Renal cortical epithelial cell (primary cell): ENCODE measurements at places on chromosomes 16 and 17.
A peak's percentile ranks its signal among the peaks of the same experiment; 100 is the strongest.

- DNase-seq = no peak
These were observed 33.9 kb downstream of the ANKRD11 start for GRCh38 chr16:89456419-89456959.

DNA sequence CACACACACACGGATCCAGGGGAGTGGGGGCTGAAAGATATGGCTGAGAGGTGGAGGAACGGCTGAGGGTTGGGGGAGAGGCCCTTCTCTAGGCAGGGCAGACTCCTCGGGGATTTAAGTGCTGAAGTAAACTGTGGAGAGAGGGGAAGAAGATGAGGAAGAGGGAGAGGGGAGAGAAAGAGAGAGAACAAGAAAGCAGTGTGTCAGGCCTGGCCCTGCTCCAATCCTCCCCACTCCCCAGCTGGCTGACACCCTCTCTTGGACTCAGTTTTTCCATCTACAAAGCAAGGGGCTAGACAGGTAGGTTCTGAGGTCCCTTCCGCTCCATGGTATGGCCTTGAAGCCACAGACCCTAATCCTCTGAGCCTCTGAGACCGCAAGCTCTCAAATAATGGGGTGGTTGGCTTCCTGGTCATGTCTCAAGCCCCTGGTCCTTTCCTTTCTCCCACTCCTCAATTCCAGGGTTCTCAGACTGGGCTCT lies 2.0 kb downstream of the VAMP2 start:
- no peak for DNase-seq

GRCh38 chr17:78329263-78330059 lies 30.4 kb downstream of the SOCS3 start:
- DNase-seq = peak; percentile 59

GRCh38 chr16:56462064-56462796 lies 10.9 kb downstream of the OGFOD1 start:
- no peak for DNase-seq

DNA sequence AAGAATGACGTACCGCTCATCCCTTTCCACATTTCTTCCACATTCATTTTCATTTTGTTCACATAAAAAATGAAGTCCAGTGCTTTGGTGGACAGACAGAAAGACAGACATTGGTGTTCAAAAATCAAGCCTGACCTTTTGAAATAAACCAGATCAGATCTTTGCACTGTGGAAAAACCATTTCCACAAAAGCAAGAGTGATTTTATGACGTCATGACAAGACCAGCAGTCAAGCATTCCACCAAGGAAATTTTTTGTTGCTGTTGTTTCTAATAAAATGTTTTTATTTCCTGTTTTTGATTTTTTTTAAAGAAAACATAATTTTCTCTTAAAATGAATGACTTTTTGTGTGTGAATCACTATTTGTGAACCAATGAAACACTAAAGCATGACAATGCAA lies 350.0 kb downstream of the KCNJ2 start:
- no peak for DNase-seq

DNA sequence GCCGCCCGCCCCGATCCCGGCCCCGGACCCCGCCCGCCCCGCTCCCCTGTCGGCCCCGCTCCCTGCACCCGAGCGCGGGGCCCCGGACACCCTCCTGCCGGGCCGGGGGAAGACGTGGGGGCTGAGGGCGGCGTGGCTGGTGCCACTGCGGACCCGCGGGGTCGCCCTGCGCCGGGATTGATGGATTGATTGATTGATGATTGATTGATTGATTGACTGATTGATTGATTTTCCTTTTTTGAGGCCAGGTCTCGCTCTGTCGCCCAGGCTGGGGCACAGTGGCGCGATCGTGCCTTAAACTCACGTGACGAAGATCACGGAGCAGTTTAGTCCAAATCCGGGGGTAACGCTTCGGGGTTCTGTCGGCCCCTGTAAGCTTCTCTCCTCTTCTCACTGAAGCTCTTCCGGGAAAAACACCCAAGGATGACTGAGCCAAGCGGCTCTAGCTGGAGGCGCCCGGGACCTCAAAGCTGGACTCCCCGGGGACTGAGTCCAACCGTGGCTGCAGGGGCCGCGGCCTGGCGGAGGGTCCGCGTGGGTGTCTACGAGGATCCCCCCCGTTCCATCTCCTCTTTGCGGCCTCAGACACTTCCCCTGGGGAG lies 40.2 kb upstream of the BHLHA9 start:
- no peak for DNase-seq

DNA sequence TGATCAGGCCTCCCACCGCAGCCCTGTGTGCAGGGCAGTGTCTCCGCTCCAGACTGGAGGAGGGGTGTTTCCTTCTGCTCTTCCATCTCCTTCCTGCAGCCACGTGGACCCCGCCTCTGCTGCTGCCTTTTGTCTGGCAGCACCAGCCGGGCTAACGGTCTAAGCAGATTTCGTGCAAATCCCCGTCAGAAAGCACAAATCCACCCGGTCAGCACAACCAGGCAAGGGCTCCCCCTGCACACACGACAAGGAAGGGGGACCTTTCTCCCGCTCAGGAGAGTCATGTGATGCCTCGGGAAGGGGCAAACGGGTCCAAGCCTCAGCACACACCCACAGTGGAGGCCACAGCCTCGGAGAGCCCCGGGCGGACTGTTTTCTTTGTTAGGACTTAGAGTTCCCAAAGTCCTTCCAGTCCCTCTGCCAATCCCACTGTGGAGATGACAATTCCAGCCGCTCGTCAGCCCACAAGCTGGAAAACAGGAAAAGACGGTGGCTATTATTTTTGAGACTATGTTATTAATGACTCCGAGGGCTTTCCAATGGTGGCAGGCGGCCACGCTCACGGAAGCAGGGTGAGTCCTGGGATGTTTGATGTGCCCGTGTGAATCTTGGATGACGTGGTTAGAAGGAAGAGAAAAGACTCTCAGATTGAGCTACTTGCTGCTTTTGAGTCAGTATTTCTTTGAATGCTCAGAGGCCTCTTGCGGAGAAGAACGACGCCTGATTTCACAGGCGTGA lies 22.5 kb upstream of the MEAK7 start:
- no peak for DNase-seq

- no peak for DNase-seq
These were observed 2.0 kb downstream of the PITPNM3 start for GRCh38 chr17:6554342-6554741.

GRCh38 chr16:57358086-57358420 lies 530 bp upstream of the CCL22 start:
- no peak for DNase-seq

GRCh38 chr17:76791053-76791980 lies 53.4 kb downstream of the MFSD11 start:
- peak; percentile 62 for DNase-seq

DNA sequence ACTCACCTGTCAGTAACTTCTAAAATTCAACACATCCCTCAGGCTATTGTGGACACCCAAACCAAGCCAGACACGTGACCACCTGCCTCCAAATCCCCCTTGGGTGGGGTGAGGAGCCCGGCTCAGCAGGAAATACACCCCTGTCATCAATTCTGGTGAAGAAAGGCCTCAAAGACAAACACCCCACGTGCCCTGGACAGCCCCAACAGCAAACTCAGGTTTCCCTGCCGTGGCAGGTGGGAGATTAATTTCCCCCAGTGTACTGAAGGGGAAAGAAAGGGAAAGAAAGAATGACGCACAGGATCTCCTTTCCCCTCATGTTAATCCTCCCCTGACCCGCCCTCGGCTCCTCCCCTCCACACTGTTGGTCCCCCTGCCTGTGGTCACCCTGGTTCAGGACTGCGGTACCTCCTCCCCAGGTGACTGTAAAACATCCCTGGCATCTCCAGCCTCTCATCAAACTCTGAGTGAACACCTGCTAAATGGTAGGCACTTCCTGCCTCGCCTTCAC lies 98.3 kb downstream of the ZNF423 start:
- DNase-seq = no peak

DNA sequence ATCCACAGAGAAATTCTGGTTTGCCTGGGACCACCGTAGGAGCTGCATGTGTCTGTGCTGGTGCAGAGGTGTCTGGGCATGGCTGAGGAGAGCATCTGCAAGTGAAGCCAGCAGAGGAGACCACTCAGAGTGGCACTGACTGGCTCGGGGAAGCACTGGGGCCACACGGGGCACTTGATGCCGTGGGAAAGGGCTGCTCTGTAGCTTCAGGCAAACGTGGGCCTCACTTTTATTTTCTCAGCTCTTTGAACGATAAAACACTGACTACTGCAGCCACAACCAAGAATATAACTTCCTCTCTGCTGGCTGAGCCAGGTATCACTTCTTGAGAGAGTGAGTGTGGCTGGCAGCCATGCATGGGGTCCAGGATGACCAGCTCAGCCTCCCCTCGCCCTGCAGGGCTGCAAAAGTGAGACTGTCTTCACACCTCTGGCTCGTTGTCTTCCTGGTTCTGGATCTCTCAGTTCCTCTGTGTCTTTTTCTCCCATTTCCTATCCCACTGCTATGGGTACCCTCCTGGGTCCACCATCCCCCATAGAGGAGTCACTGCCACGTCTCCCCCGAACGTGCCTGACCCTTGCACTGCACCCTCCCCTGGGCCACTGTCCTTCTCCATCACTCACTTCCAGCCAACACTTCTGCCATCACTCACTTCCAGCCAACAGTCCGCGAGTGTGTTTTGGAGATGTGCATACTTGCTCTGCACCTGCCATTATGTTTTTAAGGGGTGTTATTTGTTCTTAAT lies 201.4 kb upstream of the CHMP6 start:
- peak; percentile 9 for DNase-seq
